ENCODE measurements at places on chromosomes 7 and 10. TPM values are rescaled to one million over a fixed set of nuclear protein-coding genes. Genes with fewer than 3 reads are reported as not detected.
A peak's percentile ranks its signal among the peaks of the same experiment; 100 is the strongest.

The ZNF365 gene
- 0.40 TPM for total RNA-seq

The NKX2-3 gene
- 4.4 TPM for total RNA-seq

The GTF2IRD1 gene
- 28.9 TPM for total RNA-seq

The GNAI1 gene
- total RNA-seq: 47.5 TPM

The FGFR2 gene
- 135 TPM for total RNA-seq

- DNase-seq: no peak
Observed at GRCh38 chr10:78684947-78685346, 383.8 kb upstream of the ZMIZ1 start.

- DNase-seq: peak; percentile 56
Observed at GRCh38 chr10:110460111-110460809, 37.4 kb upstream of the DUSP5 start.

DNA sequence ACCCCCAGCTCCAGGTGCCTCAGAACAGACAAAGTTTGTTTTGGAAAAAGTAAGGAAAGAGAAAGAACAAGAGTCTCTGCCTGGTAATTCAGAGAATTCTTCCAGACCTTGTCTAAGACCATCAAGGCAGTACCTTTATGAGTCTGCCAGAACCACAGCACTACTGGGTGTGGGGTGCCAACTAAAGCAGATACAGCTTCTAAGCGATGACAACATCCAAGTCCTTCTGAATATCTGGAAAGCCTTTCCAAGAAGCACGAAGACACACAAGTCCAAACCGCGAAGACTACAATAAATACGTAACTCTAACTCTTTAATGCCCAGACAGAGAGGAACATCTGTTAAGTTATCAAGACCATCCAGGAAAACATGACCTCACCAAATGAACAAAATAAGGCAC, 94.3 kb downstream of the SIRT1 start:
- no peak for DNase-seq

DNA sequence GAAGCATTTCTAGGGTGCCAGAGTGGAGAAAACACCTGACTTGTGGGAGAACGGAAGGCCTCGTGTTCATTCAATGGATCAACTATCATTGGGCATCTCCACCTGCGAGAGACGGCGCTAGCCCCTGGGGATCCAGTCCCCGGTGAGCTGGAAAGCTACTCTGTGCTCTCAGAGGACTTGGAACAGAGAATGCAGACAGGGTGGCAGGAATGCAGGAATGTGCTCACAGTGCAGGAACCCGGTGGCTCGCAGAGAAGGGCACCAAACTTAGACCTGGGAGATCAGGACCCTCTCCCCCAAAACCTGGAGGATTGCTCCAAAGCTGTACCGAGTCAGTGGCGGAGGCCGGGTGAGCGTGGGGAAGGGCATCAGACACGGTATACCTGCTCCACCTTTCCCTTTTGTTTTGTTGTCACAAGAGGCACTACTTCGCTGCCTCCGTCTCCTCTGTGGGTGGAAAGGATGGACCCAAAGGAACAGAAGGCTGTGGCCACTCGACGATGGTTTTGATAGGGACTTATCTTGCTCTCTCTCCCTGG, 569.0 kb upstream of the C7orf33 start:
- DNase-seq: no peak

- no peak for DNase-seq
Observed at GRCh38 chr7:116911801-116912200, 41.5 kb upstream of the ST7 start.

DNA sequence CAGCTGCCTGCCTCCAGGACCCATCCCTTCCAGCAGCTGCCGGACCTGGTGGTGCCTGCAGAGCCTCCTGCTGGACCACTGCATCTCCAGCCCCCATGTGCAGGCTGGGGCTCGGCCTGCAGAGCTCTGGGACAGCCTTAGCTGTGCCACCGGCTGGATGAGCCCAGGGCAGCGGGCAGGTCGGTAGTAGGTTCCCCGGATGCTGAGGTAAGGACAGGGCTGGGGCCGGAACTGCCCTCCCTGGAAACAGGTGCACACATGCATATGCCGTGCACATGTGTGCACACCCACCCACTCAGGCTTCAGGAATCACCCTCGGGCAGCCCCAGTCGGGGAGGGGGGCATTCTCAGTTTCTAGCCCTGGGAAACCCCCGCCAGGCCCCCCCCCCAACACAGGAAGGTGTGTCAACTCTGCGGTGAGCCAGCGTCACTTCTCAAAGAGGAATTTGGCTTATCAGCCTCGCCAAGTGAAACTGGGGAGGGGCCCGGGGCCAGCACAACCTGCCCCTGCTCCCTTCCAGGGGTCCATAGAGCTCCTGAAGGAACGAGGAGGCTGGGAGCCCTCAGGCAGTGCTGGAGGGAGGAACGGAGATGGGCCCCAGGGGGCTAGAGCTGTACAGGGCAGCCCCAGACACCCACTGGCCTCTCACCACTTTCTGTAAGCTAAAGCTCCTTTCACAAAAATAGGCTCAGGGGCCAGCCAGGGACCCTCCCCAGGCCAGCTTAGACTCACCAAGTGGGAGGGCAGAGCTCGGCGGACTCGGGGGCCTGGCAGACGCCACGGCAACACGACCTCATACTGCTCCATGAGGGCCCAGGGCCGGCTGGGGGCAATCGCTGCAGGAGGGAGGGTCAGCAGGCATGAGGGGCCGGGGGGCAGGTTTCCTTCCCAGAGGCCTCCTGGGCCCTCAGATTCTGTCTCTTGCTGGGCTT, 1.7 kb downstream of the ADAM8 start:
- no peak for DNase-seq
